ENCODE measurements at places on chromosomes 5 and 9. TPM values are rescaled to one million over a fixed set of nuclear protein-coding genes. Genes with fewer than 3 reads are reported as not detected.

MUSK gene
- not detected for total RNA-seq

PCDHA13 gene
- total RNA-seq, result 0.50 TPM

NKD2 gene
- total RNA-seq, result 2.8 TPM

IL9 gene
- not detected for total RNA-seq

MARCOL gene
- not detected for total RNA-seq

NXNL2 gene
- not detected for total RNA-seq

DNA sequence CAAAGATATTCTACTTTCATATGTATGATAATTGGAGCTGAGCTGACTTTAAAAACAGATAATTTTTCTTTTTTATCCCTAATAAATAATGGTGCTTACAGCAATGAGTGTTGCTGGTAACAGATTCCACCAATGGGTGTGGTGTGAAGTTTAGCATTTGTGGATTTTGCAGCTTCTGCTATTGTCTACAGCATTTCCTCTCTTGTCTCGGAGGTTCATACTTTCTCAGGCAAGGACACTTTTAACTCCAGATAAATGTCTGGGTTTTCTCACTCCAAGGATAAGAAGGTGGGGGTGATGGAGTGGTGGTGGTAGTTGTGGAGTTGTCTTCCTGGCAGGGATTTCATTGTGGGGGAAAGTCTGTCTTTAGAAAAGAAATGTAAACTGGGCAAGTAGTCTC is 120.0 kb upstream of the CDKN2B start:
- DNase-seq, result no peak

GRCh38 chr9:71632776-71633175 is 135.5 kb downstream of the CEMIP2 start:
- DNase-seq, result no peak

- DNase-seq, result no peak
Measured at GRCh38 chr5:18333841-18334240, 699.6 kb downstream of the TAF11L14 start.

DNA sequence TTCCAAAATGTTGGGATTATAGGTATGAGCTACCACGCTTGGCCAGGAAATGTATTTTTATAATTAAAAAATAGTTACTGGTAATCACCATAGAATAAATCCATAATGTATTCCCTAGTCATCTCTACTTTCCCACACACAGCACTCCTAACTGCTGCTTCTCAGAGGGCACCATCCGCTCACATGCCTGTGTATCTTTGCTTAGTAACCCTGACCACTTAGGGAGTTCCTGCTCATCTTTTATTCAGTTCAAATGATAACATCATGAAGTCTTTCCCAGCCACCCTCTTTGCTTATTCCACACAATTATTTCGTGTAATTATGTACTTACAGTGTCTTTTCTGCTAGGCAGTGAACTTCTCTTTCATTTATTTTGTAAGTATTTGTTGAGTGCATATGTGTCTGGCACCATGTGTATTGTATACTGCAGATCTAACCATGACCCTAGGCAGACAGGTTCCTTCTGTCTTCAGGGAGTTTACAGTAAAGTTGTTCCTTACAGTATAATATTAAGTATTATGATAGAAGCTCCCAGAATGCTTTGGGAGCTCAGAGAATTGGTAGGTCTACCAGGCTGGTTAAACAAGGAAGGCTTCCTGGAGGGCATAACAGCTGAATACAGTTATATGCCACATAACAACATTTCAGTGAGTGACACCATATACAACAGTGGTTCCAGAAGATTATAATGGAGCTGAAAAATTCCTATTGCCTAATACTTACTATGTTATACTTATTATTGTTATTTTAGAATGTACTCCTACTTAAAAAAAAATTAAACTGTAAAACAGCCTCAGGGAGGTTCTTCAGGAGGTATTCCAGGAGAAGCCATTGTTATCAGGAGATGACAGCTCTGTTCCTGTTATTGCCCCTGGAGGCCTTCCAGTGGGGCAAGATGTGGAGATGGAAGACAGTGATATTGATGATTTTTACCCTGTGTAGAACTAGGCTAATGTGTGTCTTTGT is 39.2 kb downstream of the DCAF10 start:
- DNase-seq, result no peak

GRCh38 chr5:109769597-109770291 is 80.0 kb downstream of the MAN2A1 start:
- DNase-seq, result no peak

DNA sequence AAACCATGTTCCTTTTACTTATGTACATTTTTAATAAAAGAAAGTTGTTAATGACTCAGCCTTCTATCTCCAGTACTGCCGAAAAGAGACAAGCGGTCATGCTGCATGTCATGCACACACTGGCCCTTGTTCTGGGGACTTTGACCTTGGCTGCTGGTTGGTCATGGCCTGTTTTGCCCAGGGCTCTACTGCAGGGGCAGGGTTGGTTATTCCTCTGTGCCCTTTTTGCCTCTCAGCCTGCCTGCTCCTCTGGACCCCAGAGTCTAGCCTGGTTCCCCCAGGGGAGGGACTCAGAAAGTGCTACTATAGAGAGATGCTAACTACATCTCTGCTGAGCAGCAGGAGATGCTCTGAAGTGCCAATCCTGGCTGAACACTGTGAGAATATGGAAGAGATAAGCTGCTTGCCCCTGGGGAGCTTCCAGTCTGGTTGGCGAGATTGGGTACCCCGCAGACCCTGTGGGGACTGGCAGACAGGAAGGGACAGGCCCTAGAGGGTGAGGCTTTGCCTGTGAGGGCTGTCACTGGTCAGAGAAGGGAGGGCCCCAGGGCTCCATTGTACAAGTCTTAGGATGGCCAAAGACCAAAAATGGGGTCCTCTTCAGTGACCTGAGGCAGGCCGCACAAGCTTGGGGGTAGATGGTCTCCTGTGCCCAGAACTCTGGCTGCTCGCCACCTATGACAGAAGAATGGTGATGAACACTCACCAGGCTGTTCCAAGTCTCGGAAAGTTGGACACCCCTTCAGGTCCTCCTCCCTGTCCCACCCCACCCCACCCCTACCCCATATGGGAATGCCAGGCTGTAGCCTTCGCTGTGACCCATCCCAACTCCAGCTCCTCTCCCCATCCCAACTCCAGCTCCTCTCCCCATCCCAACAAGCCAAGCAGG is 14.3 kb downstream of the IRF1 start:
- no peak for DNase-seq

- DNase-seq, result no peak
Measured at GRCh38 chr5:6490693-6491092, 42.0 kb downstream of the UBE2QL1 start.

DNA sequence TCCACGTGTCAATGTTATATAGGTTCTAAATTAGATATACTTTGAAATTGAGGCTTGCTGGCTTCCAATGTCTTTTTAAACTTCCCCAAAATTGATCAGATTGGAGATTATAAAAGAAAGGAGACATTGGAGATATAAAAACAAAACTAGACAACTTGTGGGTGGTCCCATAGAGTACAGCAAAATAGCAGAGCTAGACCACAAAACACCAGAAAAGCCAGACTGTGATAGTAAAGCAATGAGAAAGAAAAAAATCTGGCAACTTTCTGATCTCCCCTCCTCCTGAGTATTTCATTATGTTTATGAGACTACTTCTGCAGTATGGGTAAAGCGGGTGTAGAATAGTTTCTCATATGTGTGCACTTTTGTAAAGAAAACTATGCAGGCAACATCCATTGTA is 713.8 kb upstream of the MEF2C start:
- no peak for DNase-seq

DNA sequence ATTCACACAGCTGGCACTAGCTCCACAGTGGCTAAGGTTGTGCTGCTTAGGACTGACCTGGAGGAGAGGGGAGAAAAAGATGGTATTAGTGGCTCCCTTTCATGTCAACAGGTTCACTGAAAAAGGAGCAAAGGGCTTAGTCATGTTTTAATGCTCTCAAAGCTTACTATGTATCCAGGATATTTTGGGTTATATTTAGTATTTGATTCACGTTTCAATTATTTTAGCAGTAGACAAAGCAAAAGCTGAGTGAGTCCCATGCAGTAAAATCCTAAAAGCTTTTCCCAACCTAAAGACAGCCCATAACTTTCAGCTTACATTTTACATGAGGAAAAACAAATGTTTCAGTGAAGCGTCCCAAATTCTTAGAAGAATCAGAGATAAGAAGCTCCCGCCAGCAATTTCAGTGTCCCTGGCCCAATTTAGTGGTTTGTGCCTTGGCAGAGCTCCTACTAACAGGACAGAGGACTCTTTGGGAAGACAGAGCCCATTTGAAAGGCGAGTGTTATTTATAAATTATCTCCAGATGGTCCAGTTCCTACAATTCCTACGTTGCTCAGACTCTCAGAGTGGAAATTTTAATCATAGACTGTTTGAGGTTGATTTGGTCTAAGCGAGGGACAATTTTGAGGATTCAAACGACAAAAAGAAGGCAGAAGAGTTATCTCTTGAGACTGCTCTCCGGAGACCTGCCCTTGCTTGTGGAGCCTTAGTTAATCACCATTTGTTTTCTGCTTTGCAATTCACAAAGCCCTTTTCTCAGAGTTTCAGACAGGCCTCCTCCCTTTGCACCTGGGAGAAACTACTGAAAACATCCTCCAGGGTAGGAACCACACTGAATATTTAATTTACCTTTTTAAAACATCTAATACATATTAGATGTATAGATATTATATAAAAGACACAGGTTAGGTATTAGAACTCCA is 225.0 kb upstream of the ANKRD55 start:
- DNase-seq, result no peak

DNA sequence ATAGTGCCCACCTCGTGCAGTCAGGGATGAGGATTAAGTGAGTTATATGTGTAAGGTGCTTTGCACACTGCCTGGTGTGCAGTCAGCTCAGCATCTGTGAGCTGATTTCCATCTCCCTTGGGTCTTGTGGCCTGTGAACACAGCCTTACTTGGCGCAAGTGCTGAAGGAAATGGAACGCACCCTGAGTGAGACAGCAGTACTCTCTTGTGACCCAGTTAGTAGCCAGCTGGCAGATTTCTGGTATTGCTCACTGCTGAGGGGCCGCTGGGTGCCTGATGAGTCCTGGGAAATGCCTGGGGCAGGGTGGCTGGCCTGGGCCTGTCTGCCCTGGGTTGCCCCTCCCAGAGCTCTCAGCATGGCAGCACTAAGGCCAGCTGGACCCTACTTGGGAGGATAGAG is 90.9 kb upstream of the BOD1 start:
- DNase-seq, result peak; percentile 13

- DNase-seq, result no peak
Measured at GRCh38 chr9:115850548-115851304, 302.9 kb upstream of the PAPPA start.

DNA sequence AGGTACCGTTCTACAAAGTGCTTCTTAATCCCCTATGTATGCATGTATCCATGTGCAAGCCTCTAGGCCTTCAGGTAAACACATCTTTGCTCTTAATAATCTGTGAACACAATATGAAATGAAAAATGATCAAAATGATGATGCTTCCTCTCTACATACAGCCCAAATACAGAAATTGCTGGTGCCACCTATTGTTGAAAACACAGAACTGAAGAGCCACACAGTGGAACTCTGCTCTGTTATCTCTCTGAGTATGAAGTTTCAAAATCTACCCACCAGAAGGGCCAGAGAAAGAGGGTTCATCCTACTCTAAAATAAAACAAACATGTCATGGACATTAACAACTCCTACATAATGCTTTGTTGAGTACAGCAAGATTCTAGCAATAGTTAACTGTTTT is 71.3 kb downstream of the GLIS3 start:
- no peak for DNase-seq

GRCh38 chr9:22211588-22212360 is 202.7 kb upstream of the CDKN2B start:
- DNase-seq, result no peak

DNA sequence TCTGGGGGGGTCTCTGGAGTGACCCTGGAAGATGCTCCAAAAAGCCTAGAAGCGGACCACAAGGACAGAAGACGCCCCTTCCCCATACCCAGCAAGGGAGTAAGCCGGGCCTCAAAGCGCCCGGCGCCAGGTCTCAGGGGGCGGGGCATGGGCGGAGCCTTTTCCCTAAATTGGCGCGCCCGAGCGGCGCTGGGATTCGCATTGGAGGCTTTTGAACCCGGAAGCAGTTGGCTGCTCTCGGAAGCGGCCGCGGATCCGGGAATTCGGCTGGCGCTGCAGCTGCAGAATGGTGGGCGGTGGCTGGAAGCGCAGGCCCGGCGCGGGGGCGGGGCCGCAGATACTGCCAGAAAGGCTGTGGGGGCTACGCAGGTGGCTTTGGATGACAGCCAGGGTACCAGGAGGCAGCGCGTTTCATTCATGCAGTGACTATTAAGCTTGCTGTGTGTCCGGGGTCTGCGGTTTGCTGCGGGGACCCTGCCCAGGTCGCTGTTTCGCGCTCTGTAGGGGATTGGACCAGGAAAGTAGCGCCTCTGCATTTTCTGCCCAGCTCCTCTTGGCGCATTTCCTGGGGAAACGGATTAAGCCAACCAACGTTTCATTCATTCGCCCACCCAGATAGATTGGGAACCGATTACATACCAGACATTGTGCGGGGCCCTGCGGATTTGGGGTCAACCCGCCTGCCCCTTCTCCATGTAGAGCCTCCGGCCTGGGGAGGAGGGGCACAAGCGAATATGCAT is 83.0 kb upstream of the FREM1 start:
- DNase-seq, result peak; percentile 76

GRCh38 chr5:157150995-157151394 is 8.3 kb upstream of the MED7 start:
- DNase-seq, result no peak

DNA sequence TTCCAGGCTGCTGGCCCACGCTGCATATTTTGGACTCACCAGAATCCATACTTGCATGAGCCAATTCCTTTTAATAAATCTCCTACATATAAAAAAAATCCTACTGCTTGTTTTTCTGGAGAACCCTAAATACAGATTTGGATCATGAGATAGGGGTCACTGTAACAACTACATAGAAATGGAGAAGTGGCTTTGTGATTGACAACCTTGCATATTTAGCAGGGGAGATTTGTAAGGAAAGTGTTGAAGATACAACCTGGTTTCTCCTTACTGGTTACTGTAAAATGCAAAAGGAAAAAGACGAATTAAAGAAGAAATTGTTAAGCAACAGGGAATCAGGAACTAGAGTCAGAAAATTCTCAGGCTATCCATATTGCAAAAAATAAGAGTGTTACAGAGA is 74.8 kb downstream of the HABP4 start:
- no peak for DNase-seq

DNA sequence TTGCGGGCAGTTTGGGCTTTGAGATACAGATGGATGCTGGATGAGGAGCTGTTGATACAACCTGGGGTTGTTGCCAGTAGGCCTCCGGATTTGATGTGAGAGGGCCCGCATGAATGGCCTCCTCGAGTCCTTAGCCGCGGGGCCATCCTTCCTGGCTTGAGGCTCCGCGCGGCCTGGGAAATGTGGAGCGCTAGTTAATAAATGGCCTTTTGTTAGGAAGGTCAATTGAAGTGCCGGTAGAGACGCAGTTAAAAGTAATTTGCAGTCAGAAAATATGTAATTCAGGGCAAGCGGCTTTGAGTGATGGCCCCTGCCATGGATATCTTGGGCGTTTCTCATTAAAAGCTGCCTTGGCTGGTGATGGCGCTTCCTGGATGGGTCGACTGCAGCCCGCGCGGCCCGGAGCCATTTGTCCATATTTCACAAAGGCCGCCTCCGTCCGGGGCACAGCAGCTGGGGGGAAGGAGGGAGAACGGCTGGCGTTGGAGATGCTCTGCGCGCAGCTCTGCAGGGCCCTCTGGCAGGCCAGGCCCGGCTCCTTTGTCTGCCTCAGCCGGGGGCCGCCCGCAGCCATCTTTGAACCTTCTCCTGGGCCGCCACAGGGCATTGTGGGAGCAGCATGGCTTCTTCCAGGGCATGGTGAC is 11.2 kb downstream of the MVB12B start:
- no peak for DNase-seq

GRCh38 chr9:124251605-124252378 is 6.0 kb upstream of the NEK6 start:
- DNase-seq, result peak; percentile 44

GRCh38 chr5:174300941-174301761 is 255.6 kb downstream of the NSG2 start:
- no peak for DNase-seq

GRCh38 chr5:71537687-71538086 is 49.5 kb upstream of the MCCC2 start:
- no peak for DNase-seq

All from H4 (cell line).